ENCODE measurements at places on chromosomes 5 and 9. TPM values are rescaled to one million over a fixed set of nuclear protein-coding genes. Genes with fewer than 3 reads are reported as not detected.

DNA sequence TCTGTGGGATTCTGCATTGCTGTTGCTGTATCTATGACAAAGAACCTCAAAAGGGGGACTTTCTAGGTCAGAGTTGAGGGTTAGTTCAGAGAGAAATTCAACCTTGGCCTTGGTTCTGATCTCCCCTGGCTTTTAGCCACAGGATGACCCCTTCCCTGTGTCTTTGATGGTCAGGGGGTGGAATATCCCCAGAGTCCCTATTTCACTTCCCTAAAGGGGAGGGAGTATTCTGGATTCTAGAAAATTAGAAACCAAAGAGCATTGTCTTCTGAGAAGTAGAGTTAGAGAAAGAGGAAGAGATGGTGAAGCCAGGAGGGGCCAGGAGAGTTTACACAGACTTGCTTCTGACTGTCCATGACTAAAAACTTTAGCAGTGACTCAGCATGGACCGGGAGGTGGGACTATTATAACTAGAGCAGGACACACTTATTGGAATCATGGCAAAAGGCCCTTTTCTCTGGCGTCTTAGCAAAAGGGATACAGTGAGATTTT is 56.2 kb upstream of the LPAR1 start:
- DNase-seq = peak; percentile 23

DNA sequence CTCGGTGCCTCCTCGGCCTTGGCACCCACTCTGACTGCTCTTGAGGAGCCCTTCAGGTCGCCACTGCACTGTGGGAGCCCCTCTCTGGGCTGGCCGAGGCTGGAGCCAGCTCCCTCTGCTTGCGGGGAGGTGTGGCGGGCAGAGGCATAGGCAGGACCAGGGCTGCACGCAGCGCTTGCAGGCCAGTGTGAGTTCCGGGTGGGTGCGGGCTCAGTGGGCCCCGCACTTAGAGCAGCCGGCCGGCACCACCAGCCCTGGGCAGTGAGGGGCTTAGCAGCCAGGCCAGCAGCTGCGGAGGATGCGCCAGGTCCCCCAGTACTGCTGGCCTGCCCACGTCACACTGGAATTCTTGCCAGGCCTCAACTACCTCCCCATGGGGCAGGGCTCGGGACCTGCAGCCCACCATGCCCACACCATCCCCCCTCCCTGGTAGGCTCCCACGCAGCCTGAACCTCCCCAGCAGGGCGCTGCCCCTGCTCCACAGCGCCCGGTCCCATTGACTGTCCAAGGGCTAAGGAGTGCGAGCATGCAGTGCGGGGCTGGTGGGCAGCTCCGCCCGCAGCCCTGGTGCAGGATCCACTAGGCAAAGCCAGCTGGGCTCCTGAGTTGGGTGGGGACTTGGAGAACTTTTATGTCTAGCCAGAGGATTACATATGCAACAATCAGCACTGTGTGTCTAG is 602.9 kb upstream of the ST8SIA4 start:
- DNase-seq = no peak

DNA sequence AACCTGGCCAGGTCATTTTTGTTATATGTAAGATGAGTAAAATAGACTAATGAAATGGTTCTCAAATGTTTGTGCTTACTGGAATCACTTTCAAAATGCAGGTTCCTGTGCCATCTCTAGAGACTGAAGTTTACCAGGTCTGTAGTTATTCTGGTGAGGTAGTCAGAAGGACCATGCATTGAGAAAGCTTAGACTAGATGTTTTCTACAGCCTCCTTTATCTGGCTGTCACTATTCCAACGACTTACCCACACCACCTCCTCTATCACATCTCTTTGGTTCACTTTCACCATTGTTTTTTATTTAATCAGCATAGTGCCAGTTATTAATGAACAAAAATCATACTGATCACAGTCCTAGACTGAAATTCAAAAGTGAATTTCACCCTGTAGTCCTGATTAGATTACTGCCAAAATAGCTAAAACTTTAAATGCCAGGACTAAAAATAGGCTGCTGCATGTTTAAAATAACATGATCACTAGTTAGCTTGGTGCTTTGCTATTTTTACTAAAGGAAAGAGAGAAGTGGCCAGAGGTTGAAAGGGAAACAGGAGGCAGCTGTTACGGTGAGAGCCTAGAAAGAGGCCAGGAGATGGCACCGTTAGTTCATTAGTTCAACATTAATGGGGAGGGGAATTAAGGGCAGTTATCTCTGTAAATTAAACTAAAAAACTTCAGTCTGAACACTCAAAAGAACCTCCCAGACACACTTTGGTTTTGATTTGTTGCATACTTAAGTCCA is 13.9 kb upstream of the FNIP1 start:
- no peak for DNase-seq

DNA sequence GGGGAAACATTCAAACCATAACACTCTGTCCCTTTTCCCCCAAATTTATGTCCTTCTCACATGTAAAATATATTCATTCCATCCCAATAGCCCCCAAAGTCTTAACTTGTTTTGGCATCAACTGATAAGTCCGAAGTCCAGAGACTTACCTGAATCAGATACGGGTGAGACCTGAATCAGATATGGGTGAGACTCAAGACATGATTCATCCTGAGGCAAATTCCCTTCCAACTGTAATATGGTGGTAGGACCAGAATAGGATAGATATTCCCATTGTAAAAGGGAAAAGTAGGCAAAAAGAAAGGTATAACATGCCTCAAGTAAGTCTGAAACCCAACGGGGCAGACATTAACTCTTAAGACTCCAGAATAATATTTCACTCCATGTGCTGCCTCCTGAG is 115.6 kb upstream of the CKMT2 start:
- DNase-seq = no peak

- no peak for DNase-seq
These were observed 102.1 kb downstream of the OTULIN start for GRCh38 chr5:14766584-14766983.

- no peak for DNase-seq
These were observed 31.0 kb upstream of the GARNL3 start for GRCh38 chr9:127233550-127233949.

- no peak for DNase-seq
These were observed 69.4 kb upstream of the MEF2C start for GRCh38 chr5:88952344-88952743.

- DNase-seq = no peak
These were observed 66.2 kb downstream of the IZUMO3 start for GRCh38 chr9:24479361-24480059.

GRCh38 chr9:105662184-105663104 is at the start of gene TAL2:
Gene TAL2 (plus strand): TSS chr9:105662457. CDS start chr9:105662497, 40 bp downstream.
- DNase-seq = no peak

DNA sequence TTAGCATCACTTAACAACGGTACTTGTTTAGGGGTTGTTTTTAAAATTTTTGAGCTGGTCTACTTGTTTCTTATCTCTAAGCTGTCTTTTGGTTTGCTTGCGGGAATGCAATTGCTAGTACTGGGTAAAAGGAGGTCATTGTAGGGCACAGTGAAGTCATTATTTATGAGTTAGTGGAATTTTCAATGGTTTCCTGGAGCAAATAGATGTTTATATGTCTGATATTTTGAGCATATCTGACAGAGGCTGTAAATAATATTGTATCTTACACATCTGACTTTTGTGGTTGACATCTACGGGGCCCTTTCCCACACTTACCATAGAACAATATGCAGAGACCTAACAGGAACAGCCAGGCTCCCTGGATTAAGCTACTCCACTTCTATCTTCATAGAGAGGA is 90.4 kb upstream of the IL6ST start:
- no peak for DNase-seq

- DNase-seq = no peak
These were observed 96.9 kb downstream of the CWC27 start for GRCh38 chr5:64865662-64866061.

DNA sequence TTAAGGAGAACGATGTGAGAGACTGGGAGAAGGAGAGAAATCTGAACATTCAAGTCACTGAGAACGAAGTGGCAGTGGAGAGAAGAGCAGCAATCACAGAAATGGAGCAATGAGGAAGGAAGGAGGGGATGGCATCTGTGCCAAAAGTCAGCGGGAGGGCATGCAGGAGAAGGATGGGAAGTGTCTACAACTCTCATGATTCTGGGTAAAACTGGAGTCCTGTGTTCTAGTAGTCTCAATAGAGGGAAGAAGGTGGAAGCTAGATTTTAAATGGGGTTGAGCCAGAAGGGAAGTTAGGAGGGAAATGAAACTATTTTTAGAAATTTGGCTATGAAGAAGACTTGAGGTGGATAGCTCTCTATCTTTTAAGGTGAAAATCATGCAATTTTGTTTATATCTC is 39.1 kb upstream of the SPATA31C2 start:
- DNase-seq = no peak

GRCh38 chr5:86112249-86112648 is 505.5 kb upstream of the COX7C start:
- no peak for DNase-seq

GRCh38 chr5:139810341-139811273 is 15.0 kb downstream of the PSD2 start:
- DNase-seq = no peak

DNA sequence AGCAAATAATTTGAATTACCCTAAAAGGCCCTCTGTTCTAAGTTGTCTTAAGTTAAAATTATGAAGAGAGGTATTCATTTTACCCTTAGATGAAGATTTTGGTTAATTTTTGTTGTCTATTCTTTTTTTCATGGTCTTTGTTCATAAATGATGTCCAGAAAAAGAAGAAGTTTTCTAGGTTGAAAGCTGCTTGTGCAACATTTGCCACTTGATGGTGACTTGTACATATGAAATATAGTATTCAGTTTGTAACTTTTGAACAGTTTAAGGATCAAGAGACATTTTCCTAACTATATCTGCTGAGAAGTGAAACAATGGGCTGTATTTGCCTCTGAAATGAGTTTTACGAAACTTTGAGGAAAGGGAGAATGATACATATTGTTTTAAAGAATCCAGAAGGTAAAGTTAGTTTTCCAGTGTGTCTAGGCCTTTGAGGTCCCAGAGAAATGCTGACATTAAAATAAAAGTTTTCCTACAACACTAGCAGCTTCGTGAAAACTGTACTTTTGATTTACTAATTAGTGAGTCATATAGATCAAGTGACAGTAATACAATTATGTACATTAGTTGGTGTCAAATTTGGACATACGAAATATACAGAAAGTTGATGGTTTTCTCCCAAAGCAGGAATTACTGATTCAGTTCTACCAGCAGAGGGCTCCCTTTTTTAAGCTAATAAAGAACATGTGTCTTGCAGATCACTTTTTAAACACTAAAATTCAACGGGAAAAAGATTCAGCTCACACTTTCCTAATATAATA is 70.5 kb downstream of the PIK3R1 start:
- no peak for DNase-seq

- DNase-seq = no peak
These were observed 23.5 kb downstream of the INSYN2B start for GRCh38 chr5:169956756-169957155.

DNA sequence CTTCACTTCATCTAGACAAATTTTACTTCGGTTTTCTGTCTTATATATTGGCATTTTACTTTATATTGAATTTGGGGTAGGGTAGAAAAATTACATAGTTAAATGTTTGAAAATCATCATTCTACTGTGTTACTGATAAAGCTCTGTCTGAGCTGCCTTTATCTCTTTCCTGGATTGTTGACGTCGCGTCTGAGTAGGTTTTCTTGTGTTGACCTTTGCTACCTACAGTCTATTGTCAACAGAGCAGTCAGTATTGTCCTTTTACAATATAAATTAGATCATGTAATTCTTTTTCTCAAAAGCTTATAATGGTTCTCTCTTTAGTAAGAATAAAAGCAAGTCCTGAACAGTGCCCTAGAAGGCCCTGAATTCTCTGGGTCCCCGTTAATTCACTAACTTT is 128.2 kb downstream of the HACD4 start:
- DNase-seq = no peak

GRCh38 chr5:107461770-107462169 is 209.0 kb downstream of the EFNA5 start:
- no peak for DNase-seq

- no peak for DNase-seq
These were observed 480.3 kb upstream of the SEMA6A start for GRCh38 chr5:117054911-117055310.

PCDHGA11 gene
- total RNA-seq = 7.4 TPM

HRH2 gene
- 1.1 TPM for total RNA-seq

MYMK gene
- total RNA-seq = not detected

TMEM174 gene
- not detected for total RNA-seq

PCA3 gene
- total RNA-seq = not detected

PAPPA gene
- total RNA-seq = 15.5 TPM

IL17B gene
- total RNA-seq = not detected

FREM1 gene
- 0.75 TPM for total RNA-seq

BSPRY gene
- total RNA-seq = 9.1 TPM

IL33 gene
- total RNA-seq = 0.68 TPM

PPP2R2B gene
- total RNA-seq = 0.62 TPM

KIAA0825 gene
- 3.2 TPM for total RNA-seq

SPINK4 gene
- not detected for total RNA-seq

All from kidney epithelial cell (primary cell).